CD4-positive, alpha-beta T cell treated with Interleukin-10 for 1 hour (primary cell): ENCODE measurements at places on chromosomes 12 and 14.

DNA sequence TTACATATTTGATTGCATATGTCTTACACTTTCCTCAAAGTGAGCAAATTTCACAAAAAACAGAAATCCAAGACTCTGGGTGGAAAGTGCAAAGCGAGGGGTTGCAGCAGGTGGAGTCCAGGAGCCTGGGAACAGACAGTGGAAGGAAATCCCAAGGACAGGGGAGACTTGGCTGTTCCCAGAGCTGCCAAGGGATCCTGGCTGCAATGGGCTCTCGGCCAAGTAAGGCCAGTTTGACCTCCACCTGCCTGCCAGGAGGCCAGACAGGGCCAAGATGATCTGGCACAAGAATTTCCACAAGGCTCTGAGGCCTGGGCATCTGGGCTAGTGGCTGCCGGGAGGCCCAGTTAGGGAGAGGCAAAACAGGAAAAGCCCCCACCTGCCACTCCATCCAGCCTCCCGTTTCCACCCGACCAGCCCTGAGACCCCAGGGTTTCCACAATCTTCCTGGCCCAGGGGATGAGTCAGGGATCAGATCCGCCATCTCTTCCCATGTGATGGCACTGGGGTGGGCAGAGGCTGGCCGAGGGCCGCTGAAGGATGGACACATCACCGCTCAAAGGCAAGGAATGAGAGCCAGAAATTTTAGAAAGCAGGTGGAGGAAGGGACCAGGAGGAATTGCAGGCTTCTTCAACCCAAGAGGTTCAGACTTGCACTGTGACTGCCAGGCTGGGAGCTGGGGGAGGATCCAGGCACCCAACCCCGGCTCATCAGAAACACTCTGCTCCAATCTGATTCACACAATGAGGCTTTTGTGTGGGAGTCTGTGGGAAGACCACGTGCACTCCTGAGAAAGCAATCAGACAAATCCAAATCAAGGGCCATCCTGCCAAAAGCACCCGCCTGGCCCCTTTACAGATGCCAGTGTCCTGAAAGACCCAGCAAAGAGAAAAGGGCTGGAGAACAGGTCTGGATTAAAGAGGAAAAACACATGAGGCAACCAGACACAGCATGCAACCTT, 16.3 kb downstream of the SCARB1 start:
- no peak for DNase-seq

GRCh38 chr12:10406725-10407124, 2.8 kb downstream of the KLRC4 start:
- no peak for DNase-seq

- DNase-seq, result no peak
Measured at GRCh38 chr12:94042321-94042720, 106.1 kb upstream of the PLXNC1 start.

GRCh38 chr14:77246784-77247183, 24.2 kb downstream of the NGB start:
- DNase-seq, result no peak

- no peak for DNase-seq
Measured at GRCh38 chr12:29844667-29845066, 60.9 kb upstream of the TMTC1 start.

GRCh38 chr14:53047307-53048069, 96.6 kb upstream of the FERMT2 start:
- DNase-seq, result no peak

DNA sequence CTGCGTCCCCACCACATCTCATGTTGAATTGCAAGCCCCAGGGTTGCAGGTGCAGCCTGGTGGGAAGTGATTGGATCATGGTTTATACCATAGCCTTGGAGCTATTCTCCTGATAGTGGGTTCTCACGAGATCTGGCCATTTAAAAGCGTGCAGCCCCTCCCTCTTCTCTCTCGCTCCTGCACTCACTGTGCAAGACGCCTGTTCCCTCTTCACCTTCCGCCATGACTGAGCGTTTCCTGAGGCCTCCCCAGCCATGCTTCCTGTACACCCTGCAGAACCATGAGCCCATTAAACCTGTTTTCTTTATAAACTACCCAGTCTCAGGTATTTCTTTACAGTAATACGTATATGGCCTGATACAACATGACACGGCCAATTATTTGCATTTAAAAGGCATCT, 146.6 kb downstream of the RIMBP2 start:
- no peak for DNase-seq

GRCh38 chr12:79920421-79921238, 14.3 kb downstream of the PPP1R12A start:
- DNase-seq, result no peak

- DNase-seq, result no peak
Measured at GRCh38 chr12:46549527-46550265, 177.1 kb upstream of the SLC38A2 start.

DNA sequence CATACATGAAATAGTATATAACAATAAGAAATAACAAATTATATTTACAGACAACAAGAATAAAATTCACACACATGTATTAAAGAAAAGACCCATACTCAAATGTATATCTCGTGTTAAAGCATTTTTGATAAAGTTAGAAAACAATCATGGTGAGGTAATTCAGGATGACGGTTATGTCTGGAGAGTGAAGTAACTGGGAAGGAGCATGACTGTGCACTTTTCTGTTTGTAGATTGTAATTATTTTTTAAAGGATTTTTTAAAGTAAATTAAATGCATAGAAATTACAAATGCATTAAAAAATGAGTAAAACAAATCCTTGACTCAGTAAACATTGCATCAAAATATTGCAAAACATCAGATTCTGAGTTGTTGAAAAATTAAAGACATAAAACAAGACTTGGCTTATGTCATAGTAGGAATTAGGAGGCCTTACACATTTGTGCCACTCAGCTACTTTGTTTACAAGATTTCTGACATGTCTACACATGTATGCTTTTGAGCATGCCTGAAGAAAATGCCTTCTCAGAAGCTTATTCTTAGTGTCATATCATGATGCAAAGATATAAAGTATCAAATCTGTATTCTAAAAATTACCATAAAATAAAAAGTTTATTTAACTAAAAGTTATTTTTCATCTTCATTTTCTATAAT, 1325.1 kb downstream of the SLC16A7 start:
- DNase-seq, result no peak

- DNase-seq, result no peak
Measured at GRCh38 chr14:75558440-75558839, 20.0 kb upstream of the FLVCR2 start.

DNA sequence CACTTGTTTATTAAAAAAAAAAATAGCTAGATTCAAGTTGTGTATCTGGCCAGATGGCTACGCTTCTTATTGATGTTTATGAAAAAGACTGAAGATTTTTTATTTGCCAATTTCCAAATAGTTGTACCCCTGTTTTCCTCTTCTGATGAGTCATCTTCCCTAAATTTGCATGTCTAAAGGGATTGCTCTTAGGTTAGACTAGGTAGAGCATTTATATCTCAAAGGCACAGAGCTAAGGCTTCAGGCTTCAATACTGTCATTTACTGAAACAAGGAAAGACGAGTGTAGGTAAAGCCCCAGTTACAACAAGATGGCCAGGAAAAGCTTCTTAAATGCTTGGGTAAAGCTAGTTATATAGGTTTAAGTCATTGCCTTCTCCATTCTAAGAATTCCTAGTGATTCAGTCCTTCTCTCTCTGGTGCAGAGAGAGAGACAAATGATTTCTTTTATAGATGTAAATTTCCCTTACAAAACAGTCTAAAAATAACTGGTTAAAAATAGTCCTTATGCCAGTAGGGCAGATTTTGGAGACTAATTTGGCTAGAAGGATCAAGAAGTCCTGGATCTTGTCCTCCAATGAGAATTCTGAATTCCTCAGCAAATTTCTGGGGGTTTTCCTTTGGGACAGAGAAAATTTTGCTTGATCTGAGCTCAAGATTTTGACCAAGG, 26.1 kb downstream of the LEMD3 start:
- DNase-seq, result no peak

- DNase-seq, result peak; percentile 15
Measured at GRCh38 chr12:22287776-22288621, 46.5 kb downstream of the ST8SIA1 start.

DNA sequence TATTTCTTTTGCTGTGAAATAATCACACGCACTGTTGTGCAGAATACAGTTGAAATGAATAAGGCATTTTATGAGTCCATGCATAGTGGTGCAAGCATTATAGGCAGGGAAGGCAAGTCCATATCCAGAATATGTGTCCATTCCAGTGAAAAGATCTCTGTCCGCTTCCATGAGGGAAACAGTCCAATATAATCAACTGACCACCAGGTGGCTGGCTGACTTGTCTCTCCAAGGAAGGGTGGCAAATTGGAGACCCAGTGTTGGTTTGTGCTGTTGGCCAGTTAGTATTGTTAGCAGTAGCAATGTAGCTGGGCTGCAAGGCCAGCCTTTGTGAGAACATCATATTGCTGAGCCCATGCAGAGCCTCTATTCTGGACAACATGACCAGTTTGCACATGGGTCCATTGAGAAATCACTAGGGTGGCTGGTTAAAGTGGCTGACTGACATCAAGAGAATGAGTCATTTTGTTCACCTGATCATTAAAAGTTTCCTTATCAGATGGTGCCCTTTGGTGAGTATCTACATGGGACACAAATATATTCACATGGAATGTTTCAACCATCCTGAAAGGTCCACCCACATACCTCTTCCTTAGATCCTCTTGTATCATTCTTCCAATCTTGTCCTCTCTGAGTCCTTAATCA, 17.3 kb upstream of the YAF2 start:
- DNase-seq, result no peak

DNA sequence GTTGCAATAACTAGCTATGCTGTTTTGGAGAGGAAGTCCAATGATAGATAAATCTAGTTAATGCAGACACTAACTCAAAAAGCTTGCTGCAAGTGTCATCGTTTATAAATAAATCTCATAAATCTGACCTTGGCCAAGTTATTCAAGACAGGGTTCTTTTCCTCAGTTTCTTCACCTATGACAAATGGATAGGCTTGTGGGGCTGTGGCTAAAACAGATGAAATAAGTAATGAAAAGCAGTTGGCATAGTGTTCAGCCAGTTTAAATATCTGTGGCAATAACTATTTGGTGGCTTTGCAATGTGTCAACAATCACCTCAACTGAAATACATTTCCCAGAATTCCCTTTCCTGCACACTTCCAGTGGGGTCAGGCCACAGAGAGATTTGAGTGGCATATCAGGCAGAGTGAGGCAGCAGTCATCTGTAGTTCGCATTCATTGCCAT, 169.9 kb downstream of the DYRK2 start:
- DNase-seq, result no peak

DNA sequence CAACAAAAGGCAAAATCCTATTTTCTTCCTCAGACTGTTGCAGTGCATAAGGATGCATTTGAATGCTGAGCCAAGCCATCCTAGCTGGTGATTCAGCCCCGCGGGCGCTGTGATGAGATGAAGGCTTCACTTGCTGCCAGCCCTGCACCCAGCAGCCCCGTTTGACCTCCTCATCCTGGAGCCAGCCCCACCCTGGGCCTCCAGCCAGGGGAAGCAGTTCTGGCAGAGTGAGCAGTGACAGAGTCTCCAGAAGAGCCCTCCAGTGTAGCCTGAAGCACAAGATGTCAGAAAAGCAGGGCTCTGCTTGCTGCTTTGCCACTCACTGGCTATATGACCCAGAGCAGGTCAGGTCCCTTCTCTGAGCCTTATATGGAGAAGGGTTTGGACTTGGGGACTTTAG, 96.2 kb upstream of the HSPB8 start:
- no peak for DNase-seq

GRCh38 chr12:65294641-65295262, 16.3 kb downstream of the MSRB3 start:
- DNase-seq, result no peak

GRCh38 chr14:93011650-93012325, 88.8 kb downstream of the CHGA start:
- no peak for DNase-seq

DNA sequence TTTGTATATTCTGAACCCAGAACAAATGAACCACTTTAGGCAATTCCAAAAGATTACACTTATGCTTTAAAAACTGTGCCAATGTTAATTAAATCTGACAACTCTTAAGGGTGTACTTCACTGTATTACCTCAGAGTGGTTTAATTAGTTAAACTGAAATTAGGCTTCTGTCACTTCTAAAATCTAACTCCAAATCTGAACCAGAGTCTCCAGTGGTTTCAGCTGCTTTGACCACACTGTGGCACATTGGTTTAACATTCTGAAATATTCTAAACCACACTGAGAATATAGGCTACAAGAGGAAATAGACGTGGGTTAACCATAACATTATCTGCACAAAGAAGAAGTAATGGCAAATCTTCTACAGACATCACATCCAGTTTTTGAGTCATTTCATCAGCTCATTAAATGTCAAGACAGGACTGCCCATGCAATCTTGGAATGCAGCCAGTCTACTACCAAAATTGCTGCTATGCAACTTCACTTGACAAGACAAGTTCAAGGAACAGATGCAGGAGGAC, 94.8 kb downstream of the LRP6 start:
- DNase-seq, result peak; percentile 3
